ENCODE measurements at places on chromosomes 3 and 15.

GRCh38 chr3:71873093-71873611, 88.2 kb upstream of the PROK2 start:
- no peak overlapping the region for H3K4me3 ChIP-seq
- no peaks in the 10 kb centered on the region for H3K36me3 ChIP-seq
- H3K4me1 ChIP-seq, result no peaks in the 10 kb centered on the region
- H3K27ac ChIP-seq, result no peak overlapping the region

DNA sequence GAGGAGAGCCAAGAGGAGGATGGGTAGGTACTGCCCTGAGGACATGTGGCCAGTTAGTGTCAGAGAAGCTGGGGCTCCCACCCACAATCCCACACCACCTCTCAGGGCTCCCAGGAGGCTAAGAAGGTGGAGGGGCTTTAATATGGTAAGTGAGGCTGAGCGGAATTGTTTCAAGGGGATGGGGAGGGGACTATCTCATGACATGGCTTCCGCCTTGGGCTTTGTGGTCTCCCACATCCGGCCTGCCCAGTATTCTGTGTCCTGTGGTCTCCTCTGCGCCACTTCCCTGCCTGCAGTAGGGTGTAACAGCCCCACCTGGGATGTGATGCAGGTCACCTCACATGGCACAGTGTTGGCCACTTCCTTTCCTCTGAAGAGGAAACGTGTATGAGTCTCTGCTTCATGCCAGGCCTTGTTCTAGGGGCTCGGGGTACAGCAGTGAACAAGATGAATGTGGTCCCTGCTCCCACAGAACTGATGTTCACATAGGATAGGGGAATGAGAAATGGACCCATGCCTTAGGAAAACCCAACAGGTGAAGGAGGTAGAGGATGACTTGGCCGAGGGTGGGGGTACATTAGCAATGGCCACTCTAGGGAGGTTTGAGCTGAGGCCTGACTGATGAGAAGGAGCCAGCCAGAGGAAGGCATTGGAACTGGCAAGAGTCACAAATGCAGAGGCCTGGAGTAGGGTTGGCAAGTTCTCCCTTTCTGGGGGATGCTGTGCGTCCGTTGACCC, 3.2 kb downstream of the NEIL1 start:
- no peaks in the 10 kb centered on the region for H3K36me3 ChIP-seq
- no peaks in the 10 kb centered on the region for H3K27me3 ChIP-seq
- H3K4me3 ChIP-seq, result no peak overlapping the region
- no peak overlapping the region for H3K27ac ChIP-seq
- DNase-seq, result no peak

- H3K27me3 ChIP-seq, result no peaks in the 10 kb centered on the region
- H3K4me3 ChIP-seq, result no peak overlapping the region
- H3K36me3 ChIP-seq, result peaks cover 5% of the 10 kb centered on the region
Observed at GRCh38 chr15:64443747-64444621, 16.4 kb upstream of the ZNF609 start.

GRCh38 chr3:73056014-73056844, 5.2 kb upstream of the EBLN2 start:
- peaks cover 6% of the 10 kb centered on the region for H3K36me3 ChIP-seq
- DNase-seq, result no peak
- no peaks in the 10 kb centered on the region for H3K27me3 ChIP-seq
- H3K27ac ChIP-seq, result no peak overlapping the region
- H3K4me3 ChIP-seq, result no peak overlapping the region

- no peak for DNase-seq
- H3K36me3 ChIP-seq, result no peaks in the 10 kb centered on the region
- no peaks in the 10 kb centered on the region for H3K4me1 ChIP-seq
- no peak overlapping the region for H3K4me3 ChIP-seq
Observed at GRCh38 chr3:69161587-69162307, 39.4 kb upstream of the LMOD3 start.

Data from esophagus squamous epithelium (tissue), 5 donors.